ENCODE measurements at places on chromosomes 12 and 14.

DNA sequence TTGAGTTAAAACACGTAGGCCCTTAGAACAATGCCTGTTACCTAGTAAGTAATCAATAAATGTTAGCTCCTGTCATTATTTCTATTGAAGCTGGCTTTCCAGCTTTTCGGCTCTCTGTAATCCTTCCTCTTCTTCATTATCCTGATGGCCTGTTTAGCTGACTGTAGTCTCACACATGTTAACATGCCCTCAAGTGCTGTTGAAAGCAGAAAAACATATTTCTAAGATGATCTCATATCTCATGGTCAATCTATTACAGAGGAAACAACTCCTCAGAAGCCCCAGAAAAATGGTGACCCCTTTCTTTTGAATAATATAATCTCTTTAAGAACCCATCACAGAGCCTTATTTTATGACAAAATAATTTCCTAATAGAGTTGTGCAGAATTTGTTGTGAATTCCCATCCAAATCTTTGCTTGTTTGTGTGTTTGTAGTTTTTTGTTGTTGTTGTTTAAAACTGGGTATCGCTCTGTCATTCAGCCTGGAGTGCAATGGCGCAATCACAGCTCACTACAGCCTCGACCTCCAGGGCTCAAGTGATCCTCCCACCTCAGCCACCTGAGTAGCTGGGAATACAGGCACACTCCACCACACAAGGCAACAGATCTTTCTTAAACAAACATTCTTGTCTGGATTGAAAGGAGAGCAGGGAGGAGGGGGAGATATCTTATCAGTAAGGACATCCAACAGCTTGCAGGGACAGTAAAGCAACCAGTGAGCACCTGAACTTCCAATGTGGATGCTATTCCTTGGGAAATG lies 242.5 kb upstream of the CAND1 start:
- DNase-seq, result no peak

GRCh38 chr14:69943084-69943780 lies 64.0 kb downstream of the SMOC1 start:
- no peak for DNase-seq

- DNase-seq, result no peak
Observed at GRCh38 chr12:89597770-89598169, 71.9 kb upstream of the POC1B start.

DNA sequence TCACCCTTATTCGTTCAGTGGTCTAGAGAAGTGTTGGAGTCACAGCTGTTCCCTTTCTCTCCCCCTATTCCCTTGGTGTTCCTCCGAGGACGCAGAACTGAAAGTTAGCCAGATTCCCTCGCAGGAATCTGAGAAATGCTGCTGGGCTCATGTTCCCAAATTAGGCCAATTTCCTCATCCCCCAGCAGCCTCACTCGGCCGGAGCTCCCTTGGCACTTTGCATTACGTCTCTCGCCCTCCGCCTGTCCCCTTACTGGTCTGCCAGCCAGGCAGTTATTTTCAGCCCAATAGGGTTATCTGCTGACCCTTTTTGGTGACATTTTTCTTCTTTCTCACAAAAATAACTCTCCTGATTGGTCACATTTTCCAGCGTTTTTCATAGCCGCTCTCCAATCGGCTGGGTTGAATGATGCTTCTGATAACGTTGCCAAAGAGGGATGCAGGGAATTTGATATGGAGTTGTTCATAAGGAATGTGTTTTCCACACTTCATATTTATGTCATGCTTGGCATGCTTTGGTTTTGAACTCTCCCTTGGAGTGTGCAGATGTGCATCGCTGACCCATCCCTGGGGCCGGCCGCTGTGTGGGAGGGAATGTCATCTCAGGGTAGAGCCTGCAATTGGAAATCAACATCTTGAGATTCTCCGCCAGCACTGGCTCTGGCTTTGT lies 9.9 kb downstream of the IFT43 start:
- DNase-seq, result no peak

GRCh38 chr12:67757651-67758050 lies 109.1 kb downstream of the DYRK2 start:
- no peak for DNase-seq

GRCh38 chr12:117261247-117261646 lies 71.0 kb upstream of the FBXO21 start:
- DNase-seq, result no peak

Data from vagina (tissue), 2 donors.